ENCODE measurements at places on chromosomes 5 and 9.

DNA sequence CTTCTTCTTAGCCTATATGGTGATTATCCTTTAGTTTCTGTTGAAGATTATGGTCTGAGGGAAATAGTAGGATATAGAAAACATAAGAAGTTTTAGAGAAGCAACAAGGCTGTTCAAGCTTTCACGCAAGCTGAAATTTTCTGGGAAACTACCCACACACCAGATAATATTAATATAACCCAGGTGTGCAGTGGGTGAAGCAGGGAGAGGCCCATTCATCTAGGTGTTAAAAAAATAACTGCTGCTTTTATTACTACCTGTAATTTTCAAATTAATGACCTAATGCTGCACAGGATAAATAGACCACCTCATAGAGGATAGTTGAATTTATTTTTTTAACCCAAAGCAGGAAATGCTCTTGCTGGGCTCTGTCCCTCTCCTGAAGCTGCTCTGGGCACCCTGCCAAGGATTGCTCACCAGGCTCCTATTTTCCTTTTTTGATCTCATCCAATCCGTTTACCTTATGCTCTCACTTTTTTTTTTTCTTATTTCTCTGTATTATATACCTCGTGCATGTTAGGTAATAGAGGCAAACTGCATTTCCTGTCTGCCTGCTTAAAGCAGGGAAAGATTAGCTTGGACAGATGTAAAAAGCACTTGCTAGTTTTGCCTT, 124.3 kb upstream of the SLC12A2 start:
- no peak for DNase-seq

GRCh38 chr5:9625286-9625685, 4.9 kb downstream of the TAS2R1 start:
- no peak for DNase-seq

DNA sequence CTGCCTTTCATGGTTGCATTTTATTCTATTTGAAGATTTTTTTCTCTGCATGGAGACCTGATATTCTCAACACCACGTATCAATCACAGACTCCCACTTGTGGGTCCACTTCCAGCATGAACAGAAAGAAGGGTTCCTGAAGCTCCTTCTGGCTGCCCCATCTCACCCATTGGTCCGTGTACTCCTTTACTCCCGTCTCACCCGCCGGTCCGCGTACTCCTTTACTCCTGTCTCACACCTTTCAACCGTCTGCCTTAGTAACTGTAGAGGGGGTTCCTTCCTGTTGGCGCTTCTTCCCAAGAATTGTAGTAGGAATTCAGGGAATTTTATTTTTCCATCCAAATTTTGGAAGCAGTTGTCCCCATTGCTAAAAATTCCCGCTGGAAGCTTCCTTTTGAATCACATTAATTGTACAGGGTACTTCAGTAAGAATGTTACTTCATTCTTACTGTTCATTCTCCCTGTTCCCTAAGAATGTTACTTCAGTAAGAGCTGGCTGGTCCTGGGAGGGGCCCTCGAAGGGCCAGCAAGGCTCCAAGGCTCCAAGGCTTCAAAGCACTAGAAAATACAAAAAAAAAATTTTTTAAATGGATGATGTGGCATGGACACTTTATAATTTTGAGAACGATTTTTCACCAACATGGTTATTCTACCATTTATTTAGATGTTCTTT, 3.9 kb upstream of the LPCAT1 start:
- no peak for DNase-seq

- DNase-seq: no peak
Observed at GRCh38 chr9:111719541-111719940, 58.1 kb downstream of the GNG10 start.

GRCh38 chr9:90848866-90849265, 47.2 kb downstream of the SYK start:
- no peak for DNase-seq

DNA sequence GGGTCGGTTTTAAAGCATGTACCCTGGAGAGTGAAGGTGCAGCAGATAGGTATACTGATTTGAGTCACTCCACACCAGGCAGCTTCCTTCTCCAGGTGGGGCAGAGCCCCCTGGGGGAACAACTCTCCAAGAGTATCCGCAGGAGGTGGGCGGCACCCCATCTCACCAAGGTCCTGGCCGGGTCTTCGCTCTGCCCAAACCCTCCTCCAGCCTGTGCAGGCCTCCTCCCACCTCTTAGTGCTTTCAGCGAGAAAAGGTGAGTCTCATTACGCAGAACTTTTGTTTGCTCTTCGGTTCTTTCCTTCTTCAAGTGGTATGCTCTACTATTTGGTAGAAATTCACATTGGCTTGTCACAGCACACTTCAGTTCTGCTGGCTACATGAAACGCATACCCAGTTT, 13.7 kb downstream of the SPACA9 start:
- no peak for DNase-seq
